Activated CD8-positive, alpha-beta memory T cell treated with anti-CD3 and anti-CD28 coated beads for 4 hours (primary cell): ENCODE measurements at places on chromosomes 13 and 19.

DNA sequence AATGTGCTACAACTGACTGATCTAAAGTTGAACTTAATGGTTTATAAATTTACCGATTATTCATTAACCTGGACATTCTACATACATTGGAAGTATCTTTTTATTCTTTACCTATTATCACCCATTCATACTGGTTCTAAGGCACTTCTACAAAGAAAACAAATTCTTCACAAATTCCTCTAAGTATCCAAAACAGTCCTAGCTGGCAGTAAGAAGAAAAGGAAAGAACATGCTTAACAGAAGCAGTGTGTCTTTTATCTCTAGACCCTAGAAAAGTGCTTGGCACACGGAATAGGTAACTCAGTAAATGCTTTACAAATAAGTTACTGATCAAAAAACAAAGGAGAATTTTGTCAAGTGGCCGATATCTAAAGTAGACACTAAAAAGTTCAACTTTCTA lies 32.8 kb downstream of the TSC22D1 start:
- no peak for DNase-seq

DNA sequence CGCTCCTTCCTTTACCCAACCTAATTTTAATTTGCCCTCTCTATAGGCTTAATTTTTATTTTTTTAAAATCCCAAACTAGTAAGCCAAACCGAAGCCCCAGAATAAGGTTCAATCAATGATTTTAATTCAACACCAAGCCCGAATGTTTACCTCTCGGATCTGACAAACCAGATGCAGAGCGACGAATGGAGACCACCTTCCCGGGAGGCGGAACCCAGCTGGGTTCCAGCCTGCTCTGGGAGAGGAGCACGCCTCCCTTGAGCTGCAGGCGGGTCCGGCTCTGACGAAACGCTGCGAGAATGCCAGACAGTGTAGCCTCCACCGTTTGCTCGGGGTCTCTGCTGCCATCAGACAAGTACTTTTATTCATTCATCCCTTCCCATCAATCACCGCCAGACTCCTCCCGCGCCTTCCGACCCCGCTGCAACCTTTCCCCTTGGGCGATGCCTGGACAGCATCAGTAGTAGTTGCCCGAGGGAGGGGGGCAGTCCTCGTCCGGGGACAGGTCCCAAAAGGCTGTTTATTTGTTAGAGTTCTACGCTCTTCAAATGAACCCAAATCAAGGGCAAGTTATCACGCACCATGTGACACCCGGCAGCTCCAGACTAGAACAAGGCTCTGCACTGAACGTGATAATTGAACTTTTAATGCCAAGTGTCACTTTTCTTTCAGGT lies 752 bp upstream of the EDNRB start:
- no peak for DNase-seq

DNA sequence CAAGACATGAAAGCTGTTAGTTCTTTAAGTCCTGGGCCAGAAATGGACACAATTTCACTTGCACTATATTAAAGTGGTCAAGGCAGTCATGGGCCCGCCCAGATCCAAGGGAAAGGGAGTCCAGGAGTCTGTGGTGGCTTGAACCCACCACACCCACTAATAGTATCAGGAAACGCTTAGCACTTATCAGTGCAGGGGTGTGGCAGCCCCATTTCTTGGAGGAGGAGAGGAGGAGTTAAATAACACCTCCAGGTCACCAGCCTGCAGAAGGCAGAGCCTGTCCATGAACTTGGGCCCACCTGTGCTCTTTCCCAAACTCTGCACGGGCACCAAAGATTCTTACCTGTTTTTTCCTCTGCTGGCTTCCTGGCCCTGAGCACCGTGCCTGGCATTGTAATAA lies 5.4 kb upstream of the NTN5 start:
- no peak for DNase-seq

DNA sequence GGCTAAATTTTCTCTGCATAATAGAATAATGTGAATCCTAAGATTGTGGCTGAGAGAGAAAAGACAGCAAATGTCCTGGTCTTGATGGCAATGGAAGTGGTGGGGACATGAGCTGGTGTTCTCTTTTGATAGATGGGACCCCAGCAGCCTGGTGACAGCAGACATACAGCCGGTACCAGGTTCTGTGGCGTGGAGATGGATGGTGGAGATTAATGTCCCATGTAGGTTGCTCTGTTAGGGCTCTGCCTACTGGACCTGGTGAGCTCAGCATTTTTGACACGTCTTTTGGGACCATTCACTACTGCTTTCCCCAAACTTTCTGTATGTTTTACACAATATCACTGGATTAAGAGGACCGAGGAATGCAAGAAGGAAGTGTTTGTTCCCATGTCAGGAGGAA lies 8.2 kb upstream of the SIGLEC14 start:
- DNase-seq, result no peak

- DNase-seq, result no peak
Observed at GRCh38 chr13:110116072-110116487, 190.9 kb downstream of the COL4A1 start.

GRCh38 chr13:34567597-34567996 lies 374.5 kb upstream of the NBEA start:
- no peak for DNase-seq

DNA sequence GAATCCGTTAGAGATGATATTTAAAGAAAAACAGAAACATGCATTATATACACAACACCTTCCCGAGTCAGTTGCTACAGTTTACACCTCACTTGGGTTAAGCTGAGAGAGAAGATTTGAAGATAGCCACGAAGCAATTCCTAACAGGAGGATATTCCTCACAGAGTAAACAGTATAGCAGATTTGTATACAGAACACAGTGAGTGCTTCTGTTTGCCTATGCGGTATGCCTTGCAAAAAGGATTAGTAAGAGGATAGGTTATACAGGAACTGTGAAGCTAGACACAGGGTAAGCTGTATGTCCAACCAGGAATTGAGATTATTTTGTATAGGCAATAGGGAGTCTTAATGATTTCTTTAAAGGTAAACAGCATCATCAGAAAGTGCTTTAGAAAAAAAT lies 471.8 kb downstream of the LIG4 start:
- no peak for DNase-seq

DNA sequence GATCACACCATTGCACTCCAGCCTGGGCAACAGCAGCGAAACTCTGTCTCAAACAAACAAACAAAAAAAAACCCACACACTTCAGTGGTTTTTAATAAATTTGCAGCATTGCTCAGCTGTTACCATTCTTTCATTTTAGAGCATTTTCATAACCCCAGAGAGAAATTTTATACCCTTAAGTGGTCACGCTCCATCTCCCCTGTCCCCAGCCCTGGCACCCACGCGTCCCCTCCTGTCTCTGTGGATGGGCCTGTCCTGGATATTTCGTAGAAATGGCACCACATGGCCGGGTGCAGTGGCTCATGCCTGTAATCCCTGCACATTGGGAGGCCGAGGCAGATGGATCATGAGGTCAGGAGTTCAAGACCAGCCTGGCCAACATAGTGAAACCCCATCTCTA lies 7.8 kb downstream of the THOP1 start:
- DNase-seq, result no peak

GRCh38 chr19:6590258-6590826 lies 608 bp downstream of the CD70 start:
- DNase-seq, result no peak

- no peak for DNase-seq
Observed at GRCh38 chr19:35449359-35450043, 1.4 kb downstream of the FFAR2 start.

DNA sequence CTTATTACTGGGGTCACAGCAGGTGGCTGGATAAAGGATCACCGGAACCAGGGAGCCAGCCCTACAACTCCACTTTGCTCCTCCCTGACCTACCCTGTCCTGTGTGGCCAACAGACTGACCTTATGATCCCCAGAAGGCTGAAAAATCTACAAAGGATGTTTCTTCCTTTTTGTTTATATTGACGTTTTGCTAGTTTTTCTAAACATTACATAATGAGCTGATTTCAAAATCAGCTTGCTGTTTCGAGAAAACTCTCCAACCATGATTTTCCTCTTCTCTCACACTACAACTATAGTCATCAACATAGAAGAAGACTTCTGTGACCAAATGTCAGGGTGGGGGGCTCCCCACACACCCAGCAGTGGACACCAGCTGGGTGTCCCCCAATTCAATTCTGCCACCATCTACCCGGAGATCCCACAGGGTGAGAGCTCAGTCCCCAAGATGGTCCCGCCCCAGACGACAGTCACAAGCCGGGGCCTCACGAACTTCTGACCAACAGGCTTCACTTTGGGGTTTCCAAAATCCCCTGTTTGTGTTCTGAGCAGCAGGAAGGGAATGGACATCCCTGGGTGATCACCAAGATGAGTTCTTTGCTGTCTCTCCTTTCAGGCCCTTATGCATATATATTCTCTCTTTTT lies 35.0 kb downstream of the ZNF536 start:
- DNase-seq, result no peak

DNA sequence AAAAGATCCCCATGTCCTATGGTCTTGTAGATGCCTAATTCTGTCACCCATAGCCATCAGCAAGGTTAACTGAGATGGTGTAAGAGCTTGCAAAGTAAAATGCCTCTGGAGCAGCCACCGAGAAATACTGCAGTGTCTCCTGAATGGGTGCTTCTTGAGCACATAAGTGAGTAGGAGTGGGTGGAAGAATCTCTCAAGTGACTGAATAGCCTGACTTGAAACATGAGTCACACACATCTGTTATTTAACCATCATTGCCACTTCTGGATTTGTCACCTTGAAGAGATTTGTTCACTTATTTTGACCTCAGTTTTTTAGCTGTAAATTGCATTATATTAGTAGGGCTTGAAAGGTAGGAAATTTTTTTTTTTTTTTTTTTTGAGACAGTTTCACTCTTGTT lies 2.3 kb downstream of the ZNF714 start:
- no peak for DNase-seq

- DNase-seq, result no peak
Observed at GRCh38 chr13:93621051-93621450, 394.4 kb downstream of the GPC6 start.

- no peak for DNase-seq
Observed at GRCh38 chr13:109938255-109938936, 152.0 kb upstream of the IRS2 start.

GRCh38 chr19:34345947-34346351 lies 19.0 kb upstream of the GPI start:
- peak; percentile 38 for DNase-seq

GRCh38 chr13:33612641-33613638 lies 205.0 kb upstream of the RFC3 start:
- DNase-seq, result no peak

- DNase-seq, result no peak
Observed at GRCh38 chr19:18408053-18408476, 10.6 kb upstream of the LRRC25 start.

GRCh38 chr13:60146471-60146870 lies 17.3 kb downstream of the DIAPH3 start:
- no peak for DNase-seq

GRCh38 chr19:48878196-48879024 lies 6.2 kb downstream of the PPP1R15A start:
- no peak for DNase-seq

DNA sequence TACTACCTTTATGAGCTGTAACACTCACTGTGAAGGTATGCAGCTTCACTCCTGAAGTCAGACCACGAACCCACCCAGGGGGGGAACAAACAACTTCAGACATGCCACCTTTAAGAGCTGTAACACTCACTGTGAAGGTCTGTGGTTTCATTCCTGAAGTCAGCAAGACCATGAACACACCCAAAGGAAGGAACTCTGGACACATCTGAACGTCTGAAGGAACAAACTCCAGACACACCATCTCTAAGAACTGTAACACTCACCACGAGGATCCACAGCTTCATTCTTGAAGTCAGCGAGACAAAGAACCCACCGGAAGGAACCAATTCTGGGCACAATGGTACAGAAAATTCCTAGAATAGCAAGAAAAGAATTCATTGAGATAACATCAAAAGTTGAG lies 1796.5 kb upstream of the MIR17HG start:
- DNase-seq, result no peak

GRCh38 chr19:13058951-13059660 lies 43.6 kb downstream of the LYL1 start:
- DNase-seq, result no peak

DNA sequence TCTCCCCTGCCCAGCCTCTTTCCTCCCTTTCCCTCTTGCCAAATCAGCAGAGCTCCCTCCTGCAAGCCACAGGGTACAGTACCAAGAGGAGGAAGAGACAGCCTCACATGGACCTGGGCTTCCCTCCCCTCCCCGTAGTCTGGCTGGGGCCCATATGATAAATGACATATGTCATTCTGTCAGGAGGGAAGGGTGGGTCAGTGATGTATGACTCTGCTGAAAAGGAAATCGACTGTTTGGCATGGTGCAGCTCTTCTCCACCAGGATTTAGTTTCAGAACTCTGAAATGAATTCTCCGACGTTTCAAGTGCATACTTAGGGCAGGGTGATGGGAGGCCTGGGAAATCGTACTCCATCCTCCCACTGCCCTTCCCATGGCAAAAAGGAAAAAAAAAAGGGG lies 9.8 kb downstream of the TSHZ3 start:
- no peak for DNase-seq

DNA sequence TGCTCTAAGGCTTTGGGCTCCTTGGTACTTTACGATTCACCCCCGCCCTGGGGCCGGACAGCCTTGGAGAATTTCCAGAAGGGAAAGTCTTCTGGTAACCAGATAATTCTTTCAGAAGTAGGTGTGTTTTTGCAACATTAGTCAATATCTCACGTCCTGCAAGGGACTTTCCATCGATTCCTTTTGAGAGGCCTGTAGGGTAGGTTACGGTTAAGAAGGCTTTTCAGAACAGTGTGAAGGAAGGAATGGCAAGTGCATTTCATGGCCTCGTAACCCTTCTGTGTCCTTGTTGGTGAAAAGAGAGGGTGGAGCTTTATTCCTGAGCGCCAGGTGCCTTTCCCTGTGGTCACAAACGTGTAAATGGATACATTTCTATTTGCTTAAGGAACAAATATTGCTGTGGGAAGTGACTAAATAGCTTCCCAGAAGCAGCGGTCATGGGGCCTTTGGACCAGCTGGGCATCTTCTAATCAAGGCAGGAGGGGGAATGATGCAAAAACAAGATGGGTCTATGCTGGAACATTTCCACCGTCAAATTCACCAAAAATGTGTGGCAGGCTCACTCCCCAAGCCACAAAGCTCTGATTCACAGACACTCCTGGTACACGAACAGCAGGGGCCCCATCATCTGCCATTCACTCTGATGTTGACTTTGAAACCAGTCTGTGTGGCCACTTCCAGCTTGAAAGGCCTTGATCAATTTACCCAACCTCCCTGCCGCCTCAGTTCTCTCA lies 99.2 kb downstream of the ANKRD10 start:
- DNase-seq, result no peak

- DNase-seq, result no peak
Observed at GRCh38 chr13:102351521-102351920, 50.3 kb downstream of the FGF14 start.

GRCh38 chr13:91576590-91576989 lies 178.2 kb downstream of the GPC5 start:
- no peak for DNase-seq
